ENCODE measurements at places on chromosomes 11 and 22. TPM values are rescaled to one million over a fixed set of nuclear protein-coding genes. Genes with fewer than 3 reads are reported as not detected.

Gene GNAZ
- 11.3 TPM for total RNA-seq

Gene DEPDC5
- 28.7 TPM for total RNA-seq

Gene CRYBA4
- total RNA-seq: not detected

Gene OR2AG1
- total RNA-seq: not detected

Gene DGCR6
- 1.5 TPM for total RNA-seq

Gene MAJIN
- total RNA-seq: not detected

Gene TRIM49
- total RNA-seq: not detected

Gene GDPD5
- 36.6 TPM for total RNA-seq

Gene C1QTNF4
- 3.4 TPM for total RNA-seq

Gene PARVG
- 29.5 TPM for total RNA-seq

Gene CCDC15
- 2.9 TPM for total RNA-seq

Measured in vagina (tissue), 2 donors.